ENCODE measurements at places on chromosomes 2 and 18.

- DNase-seq: no peak
Observed at GRCh38 chr2:127567351-127567854, 31.9 kb downstream of the MYO7B start.

DNA sequence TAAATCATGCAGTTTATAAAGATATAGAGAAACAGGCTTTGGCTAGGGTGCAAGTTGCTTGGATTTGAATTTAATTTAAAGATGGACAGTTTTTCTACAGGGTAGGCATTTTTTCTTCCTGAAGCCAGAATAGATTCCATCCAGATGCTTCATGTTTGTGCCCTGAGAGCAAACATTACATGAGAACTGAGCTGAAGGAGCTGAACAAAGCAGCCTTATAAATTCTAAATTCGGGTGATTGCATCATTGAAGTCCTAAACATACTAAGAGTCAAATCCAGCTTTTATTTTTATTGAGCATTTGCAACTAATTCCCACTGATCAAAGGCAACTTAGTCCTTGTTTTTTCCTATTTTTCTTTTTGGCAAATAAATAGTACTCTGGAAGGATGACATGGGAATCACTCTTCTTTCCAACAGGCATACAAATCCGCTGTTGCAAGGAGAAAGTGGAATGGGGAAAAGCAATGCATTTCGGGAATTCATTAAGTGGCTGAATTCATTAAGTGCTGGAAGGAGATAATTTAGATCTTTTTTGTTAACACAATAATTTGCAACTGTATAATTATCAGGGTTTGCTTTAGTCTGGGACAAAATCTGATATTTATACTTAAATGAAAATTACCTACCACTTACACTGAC is 828.0 kb downstream of the SLC4A3 start:
- DNase-seq: no peak

DNA sequence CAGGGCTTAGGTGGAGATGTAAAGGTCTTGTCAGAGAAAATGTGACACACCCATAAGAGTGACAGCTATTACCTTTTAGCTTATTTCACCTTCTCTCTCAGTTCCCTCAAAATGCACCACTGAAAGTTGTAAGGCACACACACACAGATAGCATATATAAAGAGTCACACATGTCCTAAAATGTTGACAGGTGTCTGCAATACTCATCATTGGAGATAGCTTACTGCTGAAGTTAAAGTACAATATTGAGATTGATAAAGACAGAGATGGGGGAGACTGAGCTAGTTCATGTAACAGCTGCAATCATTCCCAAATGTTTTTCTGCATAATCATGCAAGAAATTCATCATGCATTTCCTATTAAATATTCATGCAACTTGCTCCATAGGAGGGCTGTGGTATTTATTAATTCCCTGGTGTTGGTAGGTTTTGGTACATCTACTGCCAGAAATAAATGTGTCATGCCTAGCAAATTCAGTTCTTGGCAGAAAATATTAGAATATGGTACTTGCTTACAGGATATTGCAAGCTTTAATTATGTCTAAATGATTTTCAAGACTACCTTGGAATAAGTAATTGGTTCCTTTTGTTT is 118.8 kb upstream of the RBMS1 start:
- peak; percentile 48 for DNase-seq

GRCh38 chr18:32958746-32959145 is 185.9 kb upstream of the KLHL14 start:
- DNase-seq: no peak
